ENCODE measurements at places on chromosomes 12 and 14. TPM values are rescaled to one million over a fixed set of nuclear protein-coding genes. Genes with fewer than 3 reads are reported as not detected.

GRCh38 chr12:112892856-112893255 lies 13.9 kb upstream of the OAS1 start:
- H3K27ac ChIP-seq: no peak overlapping the region
- no peaks in the 10 kb centered on the region for H3K4me1 ChIP-seq
- no peaks in the 10 kb centered on the region for H3K36me3 ChIP-seq
- peaks cover 26% of the 10 kb centered on the region for H3K27me3 ChIP-seq

- H3K4me3 ChIP-seq: peak within 1 kb of the TSS; percentile 48
- no peak within 1 kb of the TSS for H3K27ac ChIP-seq
- H3K27me3 ChIP-seq: peaks cover 99% of the 10 kb centered on the region
- peaks cover 16% of the 10 kb centered on the region for H3K4me1 ChIP-seq
These were observed at the start of gene KCNA1 for GRCh38 chr12:4909734-4910501. TSS of gene KCNA1 (plus strand) at chr12:4909905. CDS start at chr12:4911379, 1,474 bp downstream.

GRCh38 chr14:77241955-77242354 lies 29.1 kb downstream of the NGB start:
- no peaks in the 10 kb centered on the region for H3K4me1 ChIP-seq
- DNase-seq: no peak
- H3K27ac ChIP-seq: no peak overlapping the region
- peaks cover 5% of the 10 kb centered on the region for H3K27me3 ChIP-seq
- no peak overlapping the region for H3K4me3 ChIP-seq
- H3K36me3 ChIP-seq: no peaks in the 10 kb centered on the region

GRCh38 chr12:11753150-11753499 lies 103.7 kb downstream of the ETV6 start:
- peaks cover 43% of the 10 kb centered on the region for H3K36me3 ChIP-seq
- no peak overlapping the region for H3K4me3 ChIP-seq
- peaks cover 63% of the 10 kb centered on the region for H3K4me1 ChIP-seq
- no peaks in the 10 kb centered on the region for H3K27me3 ChIP-seq

- no peak overlapping the region for H3K4me3 ChIP-seq
- H3K27me3 ChIP-seq: no peaks in the 10 kb centered on the region
- DNase-seq: no peak
- H3K4me1 ChIP-seq: no peaks in the 10 kb centered on the region
These were observed 46.3 kb upstream of the KICS2 start for GRCh38 chr12:64268409-64268808.

- H3K36me3 ChIP-seq: no peaks in the 10 kb centered on the region
- peak overlapping the region; percentile 25 for H3K27ac ChIP-seq
- DNase-seq: no peak
- peaks cover 8% of the 10 kb centered on the region for H3K4me1 ChIP-seq
These were observed 162.6 kb downstream of the MYRFL start for GRCh38 chr12:69987579-69988091.

- H3K4me3 ChIP-seq: peak overlapping the region; percentile 51
- peaks cover 100% of the 10 kb centered on the region for H3K27me3 ChIP-seq
- peak overlapping the region; percentile 61 for H3K27ac ChIP-seq
- H3K36me3 ChIP-seq: no peaks in the 10 kb centered on the region
- no peak for DNase-seq
These were observed 1.3 kb downstream of the HOXC5 start for GRCh38 chr12:54033980-54034784.

GRCh38 chr12:53579545-53579955 lies 46.6 kb downstream of the ATF7 start:
- no peaks in the 10 kb centered on the region for H3K27me3 ChIP-seq
- H3K36me3 ChIP-seq: peaks cover 12% of the 10 kb centered on the region
- DNase-seq: no peak
- H3K4me3 ChIP-seq: no peak overlapping the region
- peaks cover 25% of the 10 kb centered on the region for H3K4me1 ChIP-seq
- no peak overlapping the region for H3K27ac ChIP-seq

GRCh38 chr12:64172143-64172970 lies 49.7 kb downstream of the KICS2 start:
- H3K27ac ChIP-seq: no peak overlapping the region
- no peak overlapping the region for H3K4me3 ChIP-seq
- no peaks in the 10 kb centered on the region for H3K4me1 ChIP-seq
- DNase-seq: no peak
- no peaks in the 10 kb centered on the region for H3K36me3 ChIP-seq

DNA sequence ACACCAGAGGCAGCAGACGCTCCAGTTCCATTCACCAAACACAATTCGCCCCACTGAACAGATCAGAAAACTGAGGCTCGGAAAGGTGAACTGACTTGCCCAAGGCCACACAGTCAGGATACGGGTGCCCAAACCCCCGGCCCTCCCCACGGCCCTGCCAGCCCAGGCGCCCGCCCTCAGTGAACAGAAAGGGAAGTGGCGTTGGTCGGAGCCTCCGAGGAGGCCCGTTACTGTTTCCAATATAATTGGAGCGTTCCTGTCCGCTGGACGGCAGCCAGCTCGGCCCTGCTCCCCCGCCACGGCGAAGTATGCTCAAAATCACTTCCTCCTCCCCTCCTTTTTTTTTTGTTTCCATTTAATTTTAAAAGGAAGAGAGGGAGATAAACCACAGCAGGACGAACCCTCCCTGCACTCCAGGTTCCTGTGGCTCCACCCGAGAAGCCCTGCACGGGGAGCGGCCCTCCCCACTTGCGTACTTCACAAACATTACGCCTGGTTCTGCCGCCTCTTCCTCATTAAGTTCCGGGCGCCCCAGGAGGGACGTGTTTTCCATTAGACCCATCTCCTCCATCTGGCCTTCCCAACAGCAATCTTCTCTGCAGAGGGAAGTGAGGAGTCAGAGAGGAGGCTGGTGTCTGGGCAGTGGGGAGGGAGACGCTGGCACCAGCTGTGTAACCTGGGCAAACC lies 61.1 kb downstream of the NCOR2 start:
- DNase-seq: peak; percentile 89
- H3K36me3 ChIP-seq: no peaks in the 10 kb centered on the region
- no peak overlapping the region for H3K4me3 ChIP-seq
- H3K27ac ChIP-seq: peak overlapping the region; percentile 87
- peaks cover 71% of the 10 kb centered on the region for H3K4me1 ChIP-seq

DNA sequence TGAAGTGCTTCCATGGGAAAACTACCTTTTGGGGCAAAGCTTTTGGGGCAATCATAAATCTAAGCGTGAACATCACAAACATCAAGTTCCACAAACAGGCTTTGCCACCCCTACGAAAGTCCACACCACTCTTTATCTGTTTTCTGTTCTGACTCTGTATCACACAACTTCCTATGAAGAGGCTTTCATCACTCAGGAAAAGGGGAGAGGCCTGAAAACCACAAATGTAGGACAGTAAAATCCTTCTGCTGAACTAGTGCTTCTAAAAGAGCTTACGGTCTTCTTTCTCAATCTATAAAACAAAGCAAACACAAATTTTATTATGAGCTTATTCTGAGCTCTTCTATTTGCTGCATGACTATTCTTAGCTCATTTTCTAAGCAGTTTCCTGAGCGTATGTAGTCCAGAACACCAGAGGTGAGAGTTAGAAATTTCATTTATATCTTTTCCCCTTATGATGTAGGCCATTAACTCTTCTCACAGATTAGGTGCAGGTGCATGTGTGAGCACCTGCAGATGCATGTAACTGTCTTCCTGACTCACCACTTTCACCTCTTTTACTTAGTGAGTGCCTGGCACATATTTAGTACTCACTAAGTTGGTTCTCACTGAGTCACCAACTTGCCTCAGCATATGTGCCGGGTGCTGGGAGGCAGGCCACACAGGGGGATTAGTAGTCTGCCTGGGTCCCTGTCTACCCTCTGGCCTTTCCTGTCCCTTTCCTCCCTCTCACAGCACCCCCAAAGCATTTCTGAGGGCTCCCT lies 32.9 kb upstream of the SYCP3 start:
- no peaks in the 10 kb centered on the region for H3K27me3 ChIP-seq
- H3K36me3 ChIP-seq: peaks cover 53% of the 10 kb centered on the region
- no peaks in the 10 kb centered on the region for H3K4me1 ChIP-seq
- H3K27ac ChIP-seq: no peak overlapping the region
- H3K4me3 ChIP-seq: no peak overlapping the region
- no peak for DNase-seq

DNA sequence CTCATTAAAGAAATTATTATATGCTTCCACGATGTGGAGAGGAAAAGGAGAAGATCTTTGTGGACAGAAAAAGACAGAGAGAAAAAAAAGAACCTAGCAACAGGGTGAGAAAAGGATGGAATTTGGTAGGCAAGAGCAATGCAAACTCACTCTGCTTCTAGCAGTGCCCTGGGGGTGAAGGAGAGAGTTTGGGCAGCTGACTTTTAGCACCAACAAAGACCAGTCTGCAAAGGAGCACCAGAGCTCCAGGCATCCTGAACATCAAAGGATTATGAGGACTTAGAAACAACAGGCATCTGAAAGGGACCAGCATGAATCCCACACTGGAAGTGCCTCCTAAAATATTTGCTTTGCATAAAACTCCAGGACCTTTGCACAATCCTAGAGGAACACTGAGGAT lies 32.8 kb upstream of the RERG start:
- H3K27me3 ChIP-seq: no peaks in the 10 kb centered on the region
- H3K4me3 ChIP-seq: no peak overlapping the region
- no peaks in the 10 kb centered on the region for H3K36me3 ChIP-seq
- H3K27ac ChIP-seq: no peak overlapping the region

- H3K27ac ChIP-seq: no peak overlapping the region
- peaks cover 31% of the 10 kb centered on the region for H3K4me1 ChIP-seq
- H3K36me3 ChIP-seq: no peaks in the 10 kb centered on the region
These were observed 6.3 kb downstream of the FLRT2 start for GRCh38 chr14:85535991-85536832.

DNA sequence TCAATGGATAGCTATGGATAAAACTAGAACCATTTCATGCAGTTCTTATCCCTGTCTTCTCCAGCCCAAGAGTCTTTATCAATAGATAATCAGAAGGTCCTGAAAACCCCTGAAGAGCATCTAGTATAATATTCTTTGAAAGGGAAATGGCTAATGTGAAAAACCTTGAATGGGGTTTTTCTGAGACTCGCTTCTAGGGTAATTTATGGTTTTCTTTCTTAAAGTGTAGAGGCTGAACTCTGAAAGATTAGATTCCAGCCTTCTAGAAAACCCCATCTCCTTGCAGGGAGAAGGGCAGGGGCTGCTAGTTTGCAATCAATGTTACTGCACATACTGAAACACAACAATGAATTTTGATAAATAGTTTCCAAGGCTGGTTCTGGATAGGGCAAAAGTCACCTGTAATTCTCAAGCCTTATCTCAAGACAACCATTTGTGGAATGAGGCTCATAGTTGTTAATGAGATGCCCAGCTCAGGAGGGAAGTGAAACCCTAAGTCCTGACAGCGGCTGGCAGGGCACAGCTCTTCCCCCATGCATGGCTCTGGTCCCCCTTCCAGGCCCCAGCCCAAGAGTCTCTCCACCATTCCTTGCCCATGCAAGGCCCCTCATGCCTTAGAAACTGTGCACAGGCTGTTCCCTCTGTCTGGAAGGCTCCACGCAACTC lies 33.7 kb upstream of the PYGL start:
- no peak for DNase-seq
- no peak overlapping the region for H3K4me3 ChIP-seq
- H3K36me3 ChIP-seq: no peaks in the 10 kb centered on the region

DNA sequence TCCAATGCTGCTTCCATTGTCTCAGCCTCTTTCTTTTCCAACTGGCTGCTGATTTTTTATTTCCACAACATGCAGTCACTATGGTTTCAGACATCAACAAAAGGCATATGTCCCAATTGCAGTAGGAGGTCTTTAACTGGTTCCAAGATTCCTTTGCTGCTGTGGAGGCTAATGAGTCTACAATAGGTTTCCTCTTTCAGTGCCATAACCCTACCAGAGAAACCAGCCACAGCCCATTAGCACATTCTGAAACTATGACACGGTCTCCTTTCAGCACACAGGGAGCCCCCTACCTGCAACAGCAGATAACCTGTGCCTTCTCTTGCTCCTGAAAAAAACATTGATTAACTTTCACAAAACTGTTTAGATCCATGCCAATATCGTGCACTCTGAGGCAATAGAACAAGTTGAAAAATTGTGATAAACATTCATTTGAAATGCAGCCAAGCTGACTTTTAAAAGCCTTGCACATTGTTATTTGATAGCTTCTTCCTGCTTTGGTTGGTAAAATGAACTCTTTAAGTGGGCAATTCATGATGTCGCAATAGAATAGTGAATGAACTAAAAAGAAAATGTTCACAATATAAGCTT lies 32.4 kb downstream of the PLEKHG7 start:
- H3K36me3 ChIP-seq: no peaks in the 10 kb centered on the region
- H3K4me1 ChIP-seq: no peaks in the 10 kb centered on the region
- H3K4me3 ChIP-seq: no peak overlapping the region
- peak; percentile 76 for DNase-seq

- no peaks in the 10 kb centered on the region for H3K4me1 ChIP-seq
- DNase-seq: no peak
- H3K27me3 ChIP-seq: no peaks in the 10 kb centered on the region
- H3K27ac ChIP-seq: no peak overlapping the region
- H3K36me3 ChIP-seq: no peaks in the 10 kb centered on the region
These were observed 497.4 kb downstream of the NPAS3 start for GRCh38 chr14:33435911-33436689.

DNA sequence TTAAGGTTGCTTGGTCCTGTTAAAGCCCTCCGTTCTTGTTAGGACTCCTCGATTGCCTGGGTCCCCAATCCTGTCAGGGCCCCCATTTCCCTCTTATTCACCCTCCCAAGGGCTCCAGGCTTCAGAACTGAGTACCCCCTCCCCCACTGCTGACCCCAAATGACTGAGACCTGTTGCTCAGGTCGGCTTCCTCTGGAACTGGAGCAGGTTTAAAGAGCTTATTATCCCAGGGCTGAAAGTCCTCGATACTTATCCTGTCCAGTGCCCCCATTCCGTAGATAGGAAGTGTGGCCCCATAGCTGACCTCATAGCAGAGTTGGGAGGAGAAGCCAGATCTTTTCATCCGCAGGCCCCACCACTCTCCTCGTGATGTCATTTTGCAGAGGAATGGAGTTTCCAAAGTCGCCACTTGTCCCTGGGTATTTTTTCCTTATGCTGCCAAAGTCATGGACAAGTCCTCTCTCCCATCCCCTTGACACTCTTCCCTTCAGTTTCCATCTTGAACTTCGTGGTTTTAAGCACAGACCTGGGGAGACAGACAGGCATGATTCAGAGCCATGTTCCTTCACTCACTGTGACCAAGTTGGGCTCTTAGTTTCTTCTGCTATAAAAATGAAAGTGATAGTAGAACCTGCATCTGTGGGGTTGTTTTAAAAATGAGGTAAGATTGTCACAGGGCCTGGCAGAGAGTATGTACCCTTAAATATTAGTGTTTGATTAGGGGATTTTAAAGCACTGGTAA lies 1.2 kb downstream of the USP30 start:
- no peaks in the 10 kb centered on the region for H3K27me3 ChIP-seq
- DNase-seq: peak; percentile 41
- peaks cover 26% of the 10 kb centered on the region for H3K4me1 ChIP-seq
- peak overlapping the region; percentile 89 for H3K27ac ChIP-seq
- peak overlapping the region; percentile 98 for H3K4me3 ChIP-seq

GRCh38 chr14:105168093-105168420 lies 519 bp downstream of the JAG2 start:
- H3K27me3 ChIP-seq: no peaks in the 10 kb centered on the region
- H3K36me3 ChIP-seq: no peaks in the 10 kb centered on the region
- peaks cover 56% of the 10 kb centered on the region for H3K4me1 ChIP-seq
- peak overlapping the region; percentile 48 for H3K4me3 ChIP-seq

GRCh38 chr12:29152223-29152868 lies 3.3 kb downstream of the FAR2 start:
- H3K4me1 ChIP-seq: peaks cover 31% of the 10 kb centered on the region
- no peaks in the 10 kb centered on the region for H3K36me3 ChIP-seq
- no peak for DNase-seq

The TGM1 gene
- 4.7 TPM for total RNA-seq

The RILPL2 gene
- total RNA-seq: 5.3 TPM

The NEUROD4 gene
- not detected for total RNA-seq

The POTEG gene
- not detected for total RNA-seq

The PROX2 gene
- total RNA-seq: not detected

The TAS2R14 gene
- total RNA-seq: 1.8 TPM

The MRPL51 gene
- total RNA-seq: 50.7 TPM

The ZNF10 gene
- total RNA-seq: 4.6 TPM

The PZP gene
- total RNA-seq: not detected

The PPP1R13B gene
- 16.7 TPM for total RNA-seq

Data from stomach (tissue), 19 donors.